ENCODE measurements at places on chromosomes 11 and 22.

GRCh38 chr22:27885977-27886842 is 32.8 kb downstream of the PITPNB start:
- no peak for DNase-seq

DNA sequence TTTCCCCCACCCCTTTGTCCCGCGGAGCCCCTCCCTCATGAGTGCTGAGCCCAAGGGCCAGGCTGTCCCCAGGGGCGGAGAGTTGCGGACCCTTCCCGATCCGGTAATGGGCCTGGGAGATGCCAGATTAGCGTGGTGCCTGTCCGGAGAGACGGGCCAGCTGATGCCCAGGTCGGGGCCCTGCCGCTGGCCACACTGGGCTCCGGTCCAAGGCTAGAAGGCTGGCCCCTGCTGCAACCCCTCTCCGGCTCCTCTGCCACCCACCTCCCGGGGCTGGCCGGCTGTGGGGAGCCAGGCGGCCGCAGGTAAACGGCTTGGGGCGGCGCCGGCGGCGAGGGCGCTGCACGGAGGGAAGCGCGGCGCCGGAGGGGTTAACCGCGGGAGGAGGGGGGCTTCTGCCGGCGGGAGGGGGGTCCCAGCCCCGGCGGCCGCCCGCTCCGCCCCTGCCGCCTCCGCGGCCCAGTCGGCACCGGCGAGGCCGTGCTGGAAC is at the start of gene KCNK4:
TSS of gene KCNK4 (plus strand) at position 41 of the 490 bp plus-strand sequence. CDS start 1,717 bp downstream, outside the sequence.
- no peak for DNase-seq

GRCh38 chr22:32882360-32882755 is 80.9 kb downstream of the TIMP3 start:
- DNase-seq = no peak

- DNase-seq = no peak
Observed at GRCh38 chr11:74533421-74533820, 39.9 kb upstream of the LIPT2 start.

GRCh38 chr11:79312617-79313529 is 128.0 kb downstream of the TENM4 start:
- DNase-seq = no peak

DNA sequence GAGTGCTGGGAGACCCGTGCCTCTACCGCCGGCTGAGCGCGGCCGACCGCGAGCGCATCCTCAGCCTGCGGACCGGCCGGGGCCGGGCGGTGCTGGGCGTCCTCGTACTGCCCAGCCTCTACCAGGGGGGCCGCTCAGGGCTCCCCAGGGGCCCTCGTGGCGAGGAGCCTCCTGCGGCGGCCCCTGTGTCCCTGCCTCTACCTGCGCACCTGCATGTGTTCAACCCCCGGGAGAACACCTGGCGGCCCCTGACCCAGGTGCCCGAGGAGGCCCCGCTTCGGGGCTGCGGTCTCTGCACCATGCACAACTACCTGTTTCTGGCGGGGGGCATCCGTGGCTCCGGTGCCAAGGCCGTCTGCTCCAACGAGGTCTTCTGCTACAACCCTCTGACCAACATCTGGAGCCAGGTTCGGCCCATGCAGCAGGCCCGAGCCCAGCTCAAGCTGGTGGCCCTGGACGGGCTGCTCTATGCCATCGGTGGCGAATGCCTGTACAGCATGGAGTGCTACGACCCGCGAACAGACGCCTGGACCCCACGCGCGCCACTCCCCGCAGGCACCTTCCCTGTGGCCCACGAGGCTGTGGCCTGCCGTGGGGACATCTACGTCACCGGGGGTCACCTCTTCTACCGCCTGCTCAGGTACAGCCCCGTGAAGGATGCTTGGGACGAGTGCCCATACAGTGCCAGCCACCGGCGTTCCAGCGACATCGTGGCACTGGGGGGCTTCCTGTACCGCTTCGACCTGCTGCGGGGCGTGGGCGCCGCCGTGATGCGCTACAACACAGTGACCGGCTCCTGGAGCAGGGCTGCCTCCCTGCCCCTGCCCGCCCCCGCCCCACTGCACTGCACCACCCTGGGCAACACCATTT is 3.5 kb downstream of the KLHDC7B start:
- no peak for DNase-seq

GRCh38 chr11:11701070-11701469 is 79.3 kb upstream of the GALNT18 start:
- no peak for DNase-seq

DNA sequence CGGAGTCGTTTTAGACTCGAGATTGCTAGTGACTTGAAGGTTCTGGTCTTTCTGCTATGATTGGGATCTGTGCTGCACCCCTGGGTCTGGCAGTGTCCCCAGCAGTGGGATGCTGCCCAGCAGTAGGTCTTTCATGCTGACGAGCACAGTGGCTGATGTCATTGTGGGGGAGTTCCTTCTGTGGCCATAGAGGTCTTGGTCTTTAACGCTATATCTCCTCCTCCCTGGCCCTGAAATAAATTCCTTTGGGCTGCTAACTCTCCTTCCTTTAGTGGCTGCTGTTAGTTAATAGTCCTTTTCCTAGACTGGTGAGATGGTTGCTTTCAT is 136.3 kb downstream of the TEAD1 start:
- DNase-seq = no peak

DNA sequence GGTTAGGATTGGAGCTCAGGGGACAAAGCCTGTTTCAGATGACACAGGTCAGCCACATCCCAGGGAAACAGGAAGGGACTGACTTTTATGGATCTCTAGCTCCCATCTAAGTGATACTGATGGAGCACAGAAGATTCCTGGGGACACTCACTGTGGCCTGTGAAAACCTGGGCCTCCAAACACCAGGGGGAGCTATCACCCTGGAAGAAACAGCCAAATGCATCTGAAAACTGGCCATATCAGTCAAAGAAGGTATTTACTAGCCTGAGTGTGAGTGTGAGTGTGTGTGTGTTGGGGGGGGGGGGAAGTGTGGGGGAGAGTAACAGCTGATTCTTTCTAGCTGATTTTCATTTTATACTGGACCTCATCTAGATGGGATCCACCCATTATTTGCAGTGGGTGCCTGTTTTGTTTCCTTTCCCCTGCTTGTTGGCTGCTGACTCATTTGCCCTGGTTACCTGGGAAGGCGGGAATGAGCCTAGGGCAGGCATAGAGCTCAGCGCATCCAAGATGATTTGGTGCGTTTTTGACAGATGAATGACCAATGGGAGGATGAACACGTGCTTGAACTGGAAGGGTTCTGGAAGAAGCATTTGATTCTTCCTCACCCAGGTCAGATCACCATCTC is 284.0 kb downstream of the KIRREL3 start:
- no peak for DNase-seq

DNA sequence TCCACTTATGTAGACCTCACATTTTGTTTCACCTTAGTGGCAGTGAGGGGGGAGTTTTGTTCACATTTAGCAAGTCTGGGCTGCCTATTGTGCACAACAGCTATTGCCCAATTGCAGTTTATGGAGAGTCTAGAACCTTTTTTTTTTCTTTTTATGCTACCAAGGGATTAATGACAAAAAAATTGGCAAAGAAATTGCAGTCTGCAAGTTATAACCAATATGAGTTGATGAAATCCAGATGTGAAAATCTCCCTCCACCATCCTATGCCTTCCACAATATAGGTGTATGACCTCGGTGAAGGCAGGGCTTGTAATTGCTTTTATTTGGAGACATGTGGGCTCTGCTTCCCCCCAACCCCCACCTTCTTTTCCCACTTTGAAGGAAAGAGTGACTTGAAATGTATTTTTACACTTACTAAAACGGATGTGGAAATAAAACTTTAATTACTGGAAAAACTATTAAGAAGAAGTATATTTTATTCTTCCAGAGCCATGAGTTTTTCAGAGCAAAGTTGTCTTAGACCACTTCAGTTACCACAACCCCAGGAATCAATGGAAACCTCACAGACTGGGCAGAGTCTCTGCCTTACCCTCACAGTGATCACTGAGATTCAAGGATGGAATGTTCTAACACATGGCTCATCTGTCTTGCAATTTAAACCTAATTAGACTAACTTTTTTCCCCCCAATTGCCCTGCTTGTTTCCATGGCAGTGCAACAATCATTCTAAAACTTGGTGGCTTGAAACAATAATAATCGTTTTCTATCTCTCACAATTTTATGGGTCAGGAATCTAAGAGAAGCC is 120.8 kb upstream of the SLC5A12 start:
- DNase-seq = no peak

- DNase-seq = no peak
Observed at GRCh38 chr11:69306821-69307220, 12.9 kb downstream of the MYEOV start.

DNA sequence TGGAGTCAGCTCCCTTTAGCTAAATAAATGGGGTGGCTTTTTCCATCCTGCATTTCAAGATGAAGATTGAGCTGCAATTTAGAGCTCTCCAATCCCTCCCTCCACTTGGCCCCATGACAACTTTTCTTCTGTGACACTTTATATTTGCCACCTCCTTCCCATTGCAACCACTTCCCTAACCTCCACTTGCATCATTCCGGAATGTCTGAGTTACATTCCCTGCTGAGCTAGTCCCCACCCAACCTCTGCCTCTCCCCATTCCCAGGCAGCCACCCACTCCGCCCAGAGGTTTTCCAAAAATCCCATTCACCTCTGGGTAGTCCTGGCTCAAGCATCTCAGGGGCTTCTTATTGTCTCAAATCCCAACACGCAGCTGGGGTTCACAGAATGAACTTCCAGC is 24.7 kb downstream of the PC start:
- no peak for DNase-seq

GRCh38 chr11:2581151-2581930 is 118.5 kb downstream of the KCNQ1OT1 start:
- DNase-seq = no peak

DNA sequence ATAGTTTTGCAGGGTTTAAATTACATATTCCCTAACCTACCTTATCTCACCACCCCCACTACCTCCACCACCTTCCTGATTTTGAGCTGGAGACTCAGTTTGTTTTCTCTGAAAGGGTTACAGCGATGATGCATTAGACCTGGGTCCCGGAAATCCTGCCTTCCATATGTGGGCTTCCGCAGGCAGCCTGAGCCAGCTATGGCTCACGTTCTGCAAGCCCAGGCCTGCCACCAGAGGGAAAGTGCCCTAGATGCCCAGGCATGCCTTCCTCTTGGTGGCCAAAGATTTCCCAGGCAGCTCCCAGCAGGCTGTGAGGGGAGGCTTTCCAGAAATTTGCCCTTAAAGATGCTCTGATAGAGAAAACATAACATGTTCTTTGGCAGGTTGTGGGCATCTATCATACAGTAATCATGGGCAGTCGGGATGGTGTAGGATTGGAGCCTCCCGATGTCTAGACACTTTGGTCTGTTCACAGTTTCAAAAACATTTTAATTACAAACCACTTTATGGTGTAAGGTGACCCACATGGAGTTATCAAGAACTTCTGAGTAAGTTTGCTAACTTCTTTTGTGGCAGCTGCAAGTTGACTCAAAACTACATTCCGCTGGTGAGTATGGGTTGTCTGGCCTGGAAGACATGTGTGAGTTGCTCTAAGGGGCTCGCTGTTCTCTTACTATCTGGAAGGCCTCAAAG is 79.3 kb downstream of the MICAL2 start:
- DNase-seq = no peak

GRCh38 chr11:43418197-43418596 is 59.5 kb downstream of the TTC17 start:
- peak; percentile 7 for DNase-seq

DNA sequence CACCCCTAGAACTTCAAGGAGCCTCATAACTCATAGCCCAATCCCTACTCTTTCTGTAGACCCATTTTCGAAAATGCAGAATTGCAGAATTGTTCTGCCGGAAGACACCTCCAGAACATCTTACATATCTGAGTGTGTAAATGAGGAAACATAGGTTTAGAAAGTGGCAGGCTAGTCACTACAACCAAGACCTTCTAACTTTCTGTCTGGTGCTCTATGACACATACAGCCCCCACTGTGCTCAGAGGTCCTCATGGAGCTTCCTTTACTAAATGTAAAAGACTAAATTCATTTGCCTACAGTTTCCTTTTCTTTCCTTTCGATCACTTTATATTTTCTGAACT is 132.1 kb upstream of the DDI1 start:
- peak; percentile 54 for DNase-seq

DNA sequence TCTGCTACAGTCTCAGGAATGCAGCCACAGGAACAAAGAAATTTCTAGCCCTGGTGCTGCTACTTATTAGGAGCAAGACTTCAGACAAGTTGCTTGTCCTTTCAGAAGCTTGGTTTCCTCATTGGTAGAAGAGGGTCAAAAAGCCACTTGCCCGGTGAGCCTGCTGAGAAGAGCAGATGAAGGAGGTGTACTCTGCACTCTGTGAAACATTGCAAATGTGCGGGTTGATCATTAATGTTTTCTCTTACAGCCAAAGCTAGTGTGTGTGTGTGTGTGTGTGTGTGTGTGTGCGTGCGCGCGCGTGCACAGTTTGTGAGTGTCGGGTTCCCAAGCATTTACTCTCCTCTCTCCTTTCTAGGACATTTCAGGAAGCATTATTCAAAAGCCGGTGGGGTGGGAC is 86.3 kb upstream of the NNMT start:
- no peak for DNase-seq

- DNase-seq = no peak
Observed at GRCh38 chr11:66317322-66317722, 478 bp upstream of the CD248 start.

- DNase-seq = no peak
Observed at GRCh38 chr11:19105011-19105410, 12.0 kb upstream of the ZDHHC13 start.

All from GM06990 (cell line).